ENCODE measurements at places on chromosomes 6 and 20. TPM values are rescaled to one million over a fixed set of nuclear protein-coding genes. Genes with fewer than 3 reads are reported as not detected.

Gene KHDRBS2
- total RNA-seq, result not detected

- H3K4me3 ChIP-seq, result no peak overlapping the region
- H3K27me3 ChIP-seq, result peaks cover 5% of the 10 kb centered on the region
- no peaks in the 10 kb centered on the region for H3K4me1 ChIP-seq
Observed at GRCh38 chr6:39273406-39273821, 40.8 kb downstream of the KCNK17 start.

- no peaks in the 10 kb centered on the region for H3K36me3 ChIP-seq
- no peak overlapping the region for H3K27ac ChIP-seq
- DNase-seq, result no peak
- H3K4me3 ChIP-seq, result no peak overlapping the region
- peaks cover 26% of the 10 kb centered on the region for H3K27me3 ChIP-seq
Observed at GRCh38 chr6:40695750-40696415, 108.7 kb upstream of the LRFN2 start.

DNA sequence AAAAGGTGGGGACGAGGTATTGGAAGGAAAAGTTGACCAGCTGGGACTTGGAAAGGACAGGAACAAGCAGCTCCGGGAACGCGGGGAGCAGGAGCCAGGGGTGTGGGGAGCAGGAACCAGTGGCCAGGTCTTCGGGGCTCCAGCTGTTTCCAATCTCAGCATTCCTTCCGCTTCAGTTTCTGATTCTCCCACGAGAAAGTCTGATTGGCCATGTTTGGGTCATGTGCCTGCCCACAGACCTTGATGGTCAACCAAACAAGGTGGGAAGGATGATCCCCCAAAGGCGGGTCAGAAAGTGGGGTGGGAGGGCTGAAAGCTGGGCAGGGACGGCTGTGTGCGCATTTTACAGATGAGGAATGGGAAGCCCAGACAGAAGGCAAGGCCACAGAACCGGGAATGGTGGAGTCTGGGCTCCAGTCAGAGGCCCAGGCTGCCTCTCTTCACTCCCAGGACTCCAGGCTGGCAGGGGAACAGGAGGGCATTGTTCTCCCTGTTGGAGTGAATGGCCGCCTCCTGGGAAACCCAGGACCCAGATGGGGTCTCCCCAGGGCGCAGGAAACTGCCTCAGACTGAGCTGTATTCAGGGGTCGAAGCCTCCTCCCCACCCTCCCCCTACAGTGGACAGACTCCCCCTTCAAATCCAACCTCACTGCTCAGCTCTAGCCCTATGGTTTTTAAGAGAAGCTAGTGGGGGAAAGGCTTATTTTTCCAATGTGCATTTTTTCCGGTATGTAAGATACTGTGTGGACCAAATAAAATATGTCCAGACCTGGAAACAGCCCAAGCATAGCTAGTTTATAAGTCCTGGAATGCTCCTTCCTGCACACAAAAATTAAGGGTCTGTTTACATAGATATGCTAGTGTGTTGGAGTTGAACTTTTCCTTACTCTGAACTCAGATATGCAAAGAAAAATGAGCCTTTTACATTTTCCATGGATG is 12.2 kb upstream of the PTGIS start:
- DNase-seq, result peak; percentile 68
- H3K4me3 ChIP-seq, result no peak overlapping the region
- H3K4me1 ChIP-seq, result peaks cover 38% of the 10 kb centered on the region
- no peaks in the 10 kb centered on the region for H3K27me3 ChIP-seq

GRCh38 chr6:131655951-131656350 is 18.8 kb downstream of the ENPP3 start:
- H3K36me3 ChIP-seq, result no peaks in the 10 kb centered on the region
- no peak overlapping the region for H3K27ac ChIP-seq
- no peak for DNase-seq
- H3K4me1 ChIP-seq, result no peaks in the 10 kb centered on the region
- H3K27me3 ChIP-seq, result no peaks in the 10 kb centered on the region

DNA sequence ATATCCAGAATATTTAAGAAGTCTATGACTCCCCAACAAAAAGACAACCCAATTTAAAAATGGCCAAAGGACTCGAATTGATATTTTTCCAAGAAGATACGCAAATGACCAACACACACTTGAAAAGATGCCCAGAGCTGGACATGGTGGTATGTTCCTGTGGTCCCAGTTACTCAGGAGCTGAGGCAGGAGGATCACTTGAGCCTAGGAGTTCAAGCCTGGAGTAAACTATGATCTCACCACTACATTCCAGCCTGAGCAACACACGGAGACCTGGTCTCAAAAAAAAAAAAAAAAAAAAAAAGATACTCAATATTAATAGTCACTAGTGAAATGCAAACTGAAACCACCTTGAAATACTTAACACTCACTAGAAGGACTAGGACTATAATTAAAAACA is 12.2 kb upstream of the ARMC2 start:
- H3K4me3 ChIP-seq, result no peak overlapping the region
- DNase-seq, result no peak
- H3K36me3 ChIP-seq, result no peaks in the 10 kb centered on the region
- peaks cover 9% of the 10 kb centered on the region for H3K4me1 ChIP-seq
- no peak overlapping the region for H3K27ac ChIP-seq
- no peaks in the 10 kb centered on the region for H3K27me3 ChIP-seq

- no peaks in the 10 kb centered on the region for H3K4me1 ChIP-seq
- DNase-seq, result no peak
- no peak overlapping the region for H3K4me3 ChIP-seq
- H3K27ac ChIP-seq, result no peak overlapping the region
- peaks cover 4% of the 10 kb centered on the region for H3K27me3 ChIP-seq
Observed at GRCh38 chr20:39873286-39873685, 815.8 kb downstream of the MAFB start.

Data from left ventricle myocardium inferior (tissue), 1 donor.